Effector memory CD4-positive, alpha-beta T cell (primary cell): ENCODE measurements at places on chromosomes 2 and 18.

DNA sequence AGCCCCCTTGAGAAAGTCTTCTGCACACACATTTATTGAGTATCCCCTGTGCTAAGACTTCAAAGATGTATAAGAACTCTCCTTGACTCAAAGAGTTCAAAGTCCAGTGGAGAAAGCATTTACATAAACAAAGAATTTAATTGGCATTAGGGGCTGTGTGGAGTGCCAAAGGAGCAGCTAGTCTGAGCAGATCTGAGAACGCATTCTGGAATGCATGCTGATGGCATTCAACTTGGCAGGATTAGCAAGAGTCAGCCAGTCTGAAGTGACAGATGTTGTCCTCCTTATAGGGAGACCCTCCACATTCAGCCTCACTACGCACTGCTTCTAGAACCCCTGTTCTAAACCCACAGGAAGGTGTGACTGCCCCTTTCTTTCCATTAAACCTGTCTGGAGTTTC lies 191.5 kb downstream of the RAD51AP2 start:
- no peak for DNase-seq

DNA sequence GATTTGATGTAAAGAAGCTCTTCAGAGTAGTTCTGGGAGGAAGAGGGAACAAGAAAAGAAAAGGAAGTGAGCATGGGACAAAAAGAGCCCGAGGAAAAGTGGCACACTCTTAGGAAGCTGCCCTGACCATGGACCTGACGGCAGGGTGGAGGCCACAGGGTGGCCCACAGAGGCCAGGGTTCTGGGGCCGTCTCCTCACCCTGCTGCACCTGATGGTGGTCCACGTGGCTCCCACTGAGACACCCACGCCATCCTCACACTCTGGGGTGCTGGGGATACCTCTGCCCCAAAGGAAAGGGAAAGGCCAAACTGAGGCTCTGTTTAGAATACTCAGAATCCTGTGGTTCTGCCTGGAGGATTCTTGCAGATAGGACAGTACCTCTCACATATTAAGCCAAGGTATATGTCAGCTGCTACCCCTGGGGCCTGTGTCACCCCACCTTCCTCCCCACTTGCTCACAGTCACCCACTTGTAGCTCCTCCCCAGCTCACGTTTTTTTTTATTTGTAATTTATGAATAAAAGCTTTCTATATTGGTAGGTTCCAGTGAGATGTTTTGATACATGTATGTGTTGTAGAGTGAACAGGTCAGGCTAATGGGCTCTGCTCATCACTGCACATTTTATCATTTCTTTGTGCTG lies 171.1 kb downstream of the LDLRAD4 start:
- DNase-seq: no peak

DNA sequence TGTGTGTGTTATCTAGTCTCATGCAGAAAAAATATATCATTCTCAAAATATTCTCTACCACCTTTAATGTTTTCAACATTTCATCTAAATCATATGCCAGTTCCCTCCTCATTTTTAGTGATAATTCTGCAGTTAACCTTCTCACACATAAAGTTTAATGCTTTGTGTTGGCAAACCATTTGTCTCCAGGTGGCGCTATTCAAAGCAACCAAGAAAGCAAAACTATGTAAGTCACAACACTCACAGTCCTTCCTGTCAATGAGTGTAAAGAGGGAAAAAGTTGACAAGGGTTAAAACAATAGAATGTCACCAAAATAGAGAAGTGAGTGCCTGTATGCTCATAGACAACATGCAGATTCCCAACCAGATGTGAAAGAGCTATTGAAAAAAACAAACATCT lies 961.6 kb upstream of the LRRTM1 start:
- DNase-seq: no peak

- no peak for DNase-seq
Measured at GRCh38 chr2:63692002-63692606, 103.3 kb downstream of the MDH1 start.

DNA sequence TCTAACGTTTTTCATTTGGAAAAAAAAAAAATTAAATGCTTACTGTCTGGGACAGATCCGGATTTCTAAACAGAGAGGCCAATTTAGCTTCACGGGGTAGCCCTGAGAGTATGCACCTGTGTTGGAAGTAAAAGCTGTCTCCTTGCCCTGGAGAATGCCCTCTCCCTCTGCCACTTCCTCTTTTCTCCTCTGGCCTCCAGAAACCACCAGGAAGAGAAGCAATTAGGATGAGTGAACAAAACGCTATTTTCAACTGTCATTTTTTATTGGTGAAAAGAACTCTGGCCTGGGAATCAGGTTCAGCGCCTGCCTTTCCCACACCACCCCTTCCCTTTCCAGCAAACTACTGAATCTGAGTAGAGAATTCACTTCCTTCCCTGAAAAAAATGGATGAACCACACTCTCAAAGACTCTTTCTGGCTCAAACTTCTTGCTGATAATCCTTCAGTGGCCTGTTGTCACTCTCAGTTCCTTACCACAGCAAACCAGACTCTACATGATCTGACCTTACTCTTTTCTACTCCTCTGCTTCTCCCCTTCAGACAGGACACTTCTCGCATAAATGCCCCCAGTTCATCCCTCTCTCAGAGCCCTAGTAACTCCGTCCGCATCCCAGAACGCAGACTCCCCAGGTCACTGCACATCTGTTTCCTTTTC lies 29.8 kb downstream of the KLF7 start:
- no peak for DNase-seq

DNA sequence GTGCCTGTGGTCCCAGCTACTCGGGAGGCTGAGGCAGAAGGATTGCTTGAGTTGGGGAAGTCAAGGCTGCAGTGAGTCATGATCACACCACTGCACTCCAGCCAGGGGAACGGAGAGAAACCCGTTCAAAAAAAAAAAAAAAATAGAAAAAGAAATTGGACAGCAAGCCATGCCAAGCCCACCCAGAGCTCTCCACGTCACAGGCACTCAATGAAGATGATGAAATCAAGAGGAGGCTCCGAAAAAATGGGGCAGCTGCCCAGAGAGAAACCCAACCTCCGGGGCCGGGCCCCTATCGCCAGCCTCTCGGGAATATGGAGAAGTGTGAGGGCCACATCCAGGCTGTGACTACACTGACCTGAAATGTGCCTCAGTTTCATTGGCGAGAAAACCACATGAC lies 40.0 kb downstream of the BIN1 start:
- DNase-seq: no peak

- DNase-seq: no peak
Measured at GRCh38 chr18:8707556-8708300, 2.4 kb downstream of the MTCL1 start.

GRCh38 chr2:136171223-136171622 lies 53.3 kb upstream of the CXCR4 start:
- no peak for DNase-seq

- no peak for DNase-seq
Measured at GRCh38 chr18:24731158-24731557, 270.7 kb downstream of the HRH4 start.

- DNase-seq: no peak
Measured at GRCh38 chr2:76008001-76008702, 297.4 kb upstream of the GCFC2 start.

GRCh38 chr2:109253217-109253616 lies 124.2 kb downstream of the SH3RF3 start:
- no peak for DNase-seq

GRCh38 chr18:26708806-26709716 lies 156.4 kb downstream of the AQP4 start:
- no peak for DNase-seq
